Natural killer cell (primary cell): ENCODE measurements at places on chromosomes 12 and 14.

GRCh38 chr12:120216742-120217605 lies 16.1 kb upstream of the RPLP0 start:
- no peak for DNase-seq

DNA sequence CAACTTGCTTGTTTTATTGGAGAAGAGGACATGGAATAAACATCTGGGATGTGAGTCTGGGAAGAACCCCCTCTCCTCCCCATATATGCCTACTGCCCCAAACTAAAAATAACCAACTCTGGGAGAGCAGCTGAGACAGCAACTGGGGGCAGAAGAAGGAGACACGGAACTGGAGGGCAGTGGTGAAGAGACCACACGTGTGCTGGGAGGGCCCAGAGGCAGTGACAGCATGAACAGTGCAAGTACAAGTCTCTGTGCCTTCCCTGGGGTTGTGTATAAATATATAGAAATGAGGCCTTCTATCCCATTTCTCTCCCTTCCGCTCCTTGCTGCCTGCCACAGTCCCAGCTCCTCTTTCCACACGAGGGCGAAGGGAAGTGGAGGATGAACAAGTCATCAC lies 4.0 kb upstream of the KRT73 start:
- DNase-seq, result no peak

- DNase-seq, result no peak
Measured at GRCh38 chr12:132014915-132015280, 65.2 kb downstream of the EP400 start.

DNA sequence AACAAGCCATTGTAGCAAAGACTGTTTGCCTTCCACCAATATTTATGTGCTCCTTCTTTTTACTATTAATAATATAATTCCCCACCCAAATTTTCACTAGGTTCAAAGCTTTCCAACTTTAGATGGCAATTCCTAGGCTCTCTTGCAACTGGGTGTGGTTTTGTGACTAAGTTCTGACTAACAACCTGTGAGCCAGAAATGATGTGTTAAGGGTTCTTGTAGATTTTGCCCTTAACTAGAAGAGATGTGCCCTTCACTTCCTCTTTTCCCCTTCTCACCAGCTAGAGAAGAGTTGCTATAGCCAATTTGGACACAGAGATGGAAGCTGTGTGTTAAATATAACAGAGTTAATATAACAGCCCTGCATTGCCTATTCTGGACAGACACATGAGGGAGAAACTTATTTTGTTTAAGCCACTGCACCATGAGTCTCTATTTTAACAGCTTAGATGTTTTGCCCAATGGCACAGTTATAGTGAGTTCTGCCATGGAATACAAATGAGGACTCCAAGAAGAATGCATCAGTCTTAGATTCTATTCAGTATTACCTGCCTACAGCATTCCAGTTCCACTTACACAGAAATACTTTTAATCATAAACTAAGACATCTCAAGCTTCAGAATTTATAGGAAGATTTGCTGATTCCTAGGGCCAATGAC lies 216.2 kb downstream of the DUSP6 start:
- no peak for DNase-seq

DNA sequence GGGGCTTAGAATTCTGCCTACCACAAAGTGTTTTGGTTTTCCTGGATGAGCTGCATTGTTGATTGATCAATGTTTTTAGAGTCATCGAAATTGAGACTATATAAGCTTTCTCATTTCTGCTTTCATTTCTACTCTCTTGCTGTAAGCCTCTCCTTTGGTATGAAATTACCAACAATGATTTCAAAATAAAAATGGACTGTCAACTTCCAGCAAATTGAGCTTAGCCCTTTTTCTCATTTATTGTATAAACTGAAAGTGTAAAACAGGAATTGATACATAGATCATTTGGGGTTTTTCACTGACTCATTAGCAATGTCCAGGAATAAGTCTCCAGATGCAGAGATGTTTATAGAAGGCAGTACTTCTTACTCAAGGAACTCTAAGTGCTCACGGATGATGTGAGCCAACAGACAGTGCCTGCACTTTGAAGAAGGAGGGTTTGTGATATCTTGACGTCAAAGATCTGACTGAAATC lies 20.0 kb upstream of the PCNX1 start:
- peak; percentile 39 for DNase-seq

DNA sequence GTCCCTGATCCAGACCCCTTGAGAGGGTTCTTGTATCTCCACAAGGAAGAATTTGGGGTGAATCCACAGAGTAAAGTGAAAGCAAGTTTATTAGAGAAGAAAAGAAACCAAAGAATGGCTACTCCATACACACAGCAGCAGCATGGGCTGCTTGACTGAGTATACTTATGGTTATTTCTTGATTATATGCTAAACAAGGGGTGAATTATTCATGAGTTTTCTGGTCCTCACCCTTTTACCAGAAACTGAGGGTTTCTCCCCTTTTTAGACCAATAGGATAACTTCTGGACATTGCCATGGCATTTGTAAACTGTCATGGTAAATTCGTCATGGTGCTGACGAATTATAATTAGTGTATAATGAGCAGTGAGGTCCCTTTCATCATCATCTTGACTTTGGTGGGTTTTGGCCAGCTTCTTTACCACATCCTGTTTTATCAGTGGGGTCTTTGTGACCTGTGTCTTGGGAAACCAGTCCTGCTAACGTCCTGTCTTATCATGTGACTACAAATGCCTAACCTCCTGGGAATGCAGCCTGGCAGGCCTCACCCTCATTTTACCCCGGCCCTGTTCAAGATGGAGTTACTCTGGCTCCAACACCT lies 121.9 kb downstream of the SPTSSA start:
- DNase-seq, result no peak
